Neural progenitor cell (in vitro differentiated cells): ENCODE measurements at places on chromosomes 2 and 18.

DNA sequence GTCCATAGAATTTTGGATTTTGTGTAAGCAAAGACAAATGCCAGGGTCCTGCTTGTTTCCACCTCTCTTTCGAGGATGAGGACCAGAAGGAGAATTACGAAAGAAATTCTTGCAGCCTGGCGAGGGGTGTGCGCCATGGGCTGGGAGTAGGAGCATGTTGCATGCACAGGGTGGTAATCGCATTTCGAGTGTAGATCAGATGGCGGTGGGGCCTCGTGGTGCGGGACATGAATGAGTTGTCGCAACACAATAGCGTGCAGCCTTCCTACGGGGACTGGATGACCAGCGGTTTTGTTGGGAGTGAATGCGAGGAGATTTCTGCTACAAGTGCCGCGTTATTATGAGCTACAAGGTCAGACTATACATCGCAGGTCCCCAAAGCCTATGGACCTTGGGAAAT, 4.2 kb upstream of the EN1 start:
- DNase-seq, result peak; percentile 65

GRCh38 chr2:232319803-232320442, 58.6 kb upstream of the ALPP start:
- no peak for DNase-seq

GRCh38 chr2:235263205-235264120, 230.4 kb upstream of the AGAP1 start:
- peak; percentile 34 for DNase-seq

DNA sequence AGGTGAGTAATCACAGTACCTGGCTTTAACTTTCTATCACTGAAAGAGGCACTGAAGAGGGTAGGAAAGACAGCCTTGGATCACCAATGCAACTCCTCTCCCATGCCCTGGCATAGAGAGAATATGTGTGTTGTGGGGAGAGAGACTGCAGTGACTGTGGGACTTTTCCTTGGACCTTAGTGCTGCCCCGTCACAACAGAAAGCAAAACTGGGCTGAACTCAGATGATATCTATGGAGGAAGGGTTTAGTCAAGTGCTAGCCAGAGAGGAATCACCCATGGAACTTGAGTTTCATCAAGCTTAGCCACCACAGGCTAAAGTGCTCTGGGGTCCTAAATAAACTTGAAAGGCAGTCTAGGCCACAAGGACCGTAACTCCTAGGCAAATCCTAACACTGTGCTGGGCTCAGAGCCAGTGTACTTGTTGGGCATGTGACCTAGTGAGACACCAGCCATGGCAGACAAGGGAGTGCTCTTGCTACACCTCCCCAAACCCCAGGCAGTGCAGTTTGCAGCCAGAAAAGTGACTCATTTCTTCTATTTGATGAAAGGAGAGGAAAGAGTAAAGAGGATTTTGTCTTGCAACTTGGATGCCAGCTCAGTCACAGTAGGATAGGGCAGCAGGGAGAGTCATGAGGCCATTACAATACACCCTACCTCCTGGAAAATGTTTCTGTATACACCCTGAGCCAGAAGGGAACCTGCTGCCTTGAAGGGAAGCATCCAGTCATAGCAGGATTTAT, 105.8 kb upstream of the SPOPL start:
- DNase-seq, result no peak

GRCh38 chr2:158953926-158954763, 14.3 kb upstream of the TANC1 start:
- no peak for DNase-seq
